ENCODE measurements at places on chromosomes 6 and 20.

- DNase-seq = no peak
Observed at GRCh38 chr6:169921853-169922824, 170.7 kb downstream of the ERMARD start.

- no peak for DNase-seq
Observed at GRCh38 chr6:168641446-168641845, 200.5 kb downstream of the SMOC2 start.

GRCh38 chr6:128112494-128112893 lies 211.6 kb upstream of the THEMIS start:
- DNase-seq = no peak

DNA sequence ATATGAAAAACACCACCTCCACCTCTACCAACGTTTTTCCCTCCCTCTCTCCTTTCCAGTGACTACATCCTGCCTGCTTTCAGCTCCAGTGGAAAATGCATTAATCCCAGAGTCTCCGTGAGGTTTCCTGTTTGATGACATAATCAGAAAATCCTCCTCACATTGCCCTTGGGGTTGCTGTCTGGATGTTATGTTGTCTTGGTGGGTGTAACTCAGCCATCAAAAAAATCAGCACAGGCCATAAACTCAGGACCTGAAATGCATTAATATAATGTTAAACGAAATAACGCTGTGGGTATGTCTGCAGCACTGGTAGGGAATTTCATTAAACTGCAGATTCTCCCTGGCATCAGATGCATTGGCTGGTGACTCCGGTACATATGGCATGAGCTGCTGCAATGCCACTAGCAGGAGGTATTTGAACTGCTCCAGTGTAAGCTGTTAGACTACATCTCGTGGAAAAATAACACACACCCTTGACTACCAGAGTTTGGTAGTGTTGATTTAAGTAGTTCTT lies 297.8 kb downstream of the PRL start:
- DNase-seq = peak; percentile 60

GRCh38 chr6:83462524-83462923 lies 31.7 kb upstream of the ME1 start:
- no peak for DNase-seq

- DNase-seq = no peak
Observed at GRCh38 chr6:35140639-35141006, 516 bp downstream of the TCP11 start.

DNA sequence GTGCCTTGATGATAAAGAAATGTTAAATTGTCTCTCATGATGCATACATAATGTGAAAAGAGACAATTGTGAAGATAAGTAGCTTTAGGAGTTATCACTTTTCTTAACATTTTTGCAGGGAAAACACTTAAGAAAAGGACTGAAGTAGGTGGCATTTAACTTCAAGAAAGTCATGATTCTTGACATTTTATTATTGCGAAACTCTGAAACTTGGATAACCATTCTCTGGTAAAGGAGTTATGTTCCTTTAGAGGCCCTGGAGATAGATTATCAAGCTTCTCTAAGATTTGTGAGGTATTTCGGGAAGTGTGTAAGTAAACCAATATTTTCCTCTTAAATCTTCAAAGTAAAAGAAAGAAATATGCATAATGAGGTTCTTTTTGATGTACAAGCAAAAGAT lies 38.5 kb downstream of the HTR1B start:
- peak; percentile 23 for DNase-seq

- DNase-seq = no peak
Observed at GRCh38 chr6:7902221-7902620, 8.4 kb downstream of the TXNDC5 start.

DNA sequence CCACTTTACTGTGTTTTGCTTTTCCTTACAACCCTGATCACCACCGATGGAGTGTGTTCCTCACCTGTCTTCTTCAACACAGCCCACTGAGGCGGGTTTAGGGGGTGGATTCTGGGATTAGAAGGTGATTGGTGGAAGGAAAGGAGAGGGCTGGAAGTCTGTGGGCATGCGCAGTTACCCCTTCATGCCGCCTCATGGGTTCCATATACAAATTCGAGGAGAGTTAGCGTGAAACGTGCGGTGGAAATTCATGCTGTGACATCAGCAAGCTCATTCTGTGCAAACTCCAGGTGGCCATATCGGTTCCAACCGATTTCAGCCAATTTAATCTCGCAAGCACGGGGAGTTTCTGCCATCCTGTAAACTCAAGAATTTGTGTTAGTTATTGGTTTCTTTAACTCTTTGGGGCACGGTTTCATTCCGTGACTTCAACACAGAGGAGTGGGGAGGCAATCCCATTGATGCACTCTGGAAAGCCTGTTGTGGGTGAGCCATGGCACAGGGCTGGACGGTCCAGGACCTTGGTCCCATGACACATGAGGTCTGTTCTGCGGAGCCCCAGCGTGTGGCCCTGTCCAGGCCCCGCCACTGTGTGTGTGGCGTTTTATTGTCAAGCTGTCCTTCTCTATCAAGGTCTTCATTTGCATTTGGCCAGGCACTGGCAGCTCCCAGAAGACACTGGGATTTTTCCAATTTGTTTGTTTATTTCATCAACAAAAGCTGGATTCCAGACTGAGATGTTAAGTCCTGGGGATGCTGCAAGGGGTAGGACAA lies 482.8 kb upstream of the SULF2 start:
- DNase-seq = no peak

DNA sequence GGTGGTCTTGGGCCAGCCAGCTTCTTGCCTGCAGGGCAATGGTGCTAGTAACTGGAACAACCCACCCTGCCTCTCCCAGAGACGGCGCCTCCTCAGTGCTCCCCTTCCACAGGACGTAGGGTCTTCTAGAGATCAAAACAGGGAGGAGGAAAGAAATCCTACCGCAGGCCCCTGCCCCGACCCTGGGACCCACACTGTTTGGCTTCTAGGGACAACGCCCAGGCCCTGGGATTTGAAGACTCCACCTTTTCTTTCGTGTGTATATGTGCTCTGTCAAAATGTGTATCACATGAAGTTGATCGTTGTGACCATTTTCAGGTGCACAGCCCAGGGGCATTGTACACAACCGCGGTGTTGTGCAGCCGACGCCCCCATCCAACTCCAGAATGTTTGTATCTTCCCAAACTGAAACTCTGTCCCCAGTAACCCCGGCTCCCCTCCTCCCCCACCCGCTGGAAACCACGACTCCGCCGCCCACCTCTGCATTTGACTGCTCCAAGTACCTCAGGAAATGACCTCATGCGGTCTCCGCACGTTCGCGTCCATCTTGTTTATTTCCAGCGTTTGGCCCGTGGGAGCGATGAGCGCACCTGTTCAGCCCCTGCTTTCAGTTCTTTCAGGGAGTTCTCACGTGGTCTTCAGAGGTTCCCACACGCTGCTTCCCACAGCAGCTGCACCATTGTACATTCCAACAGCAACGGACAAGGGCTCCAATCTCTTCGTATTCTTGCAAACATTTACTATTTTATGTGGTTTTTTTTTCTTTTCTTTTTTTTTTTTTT lies 3.4 kb upstream of the BHLHE23 start:
- DNase-seq = peak; percentile 11

DNA sequence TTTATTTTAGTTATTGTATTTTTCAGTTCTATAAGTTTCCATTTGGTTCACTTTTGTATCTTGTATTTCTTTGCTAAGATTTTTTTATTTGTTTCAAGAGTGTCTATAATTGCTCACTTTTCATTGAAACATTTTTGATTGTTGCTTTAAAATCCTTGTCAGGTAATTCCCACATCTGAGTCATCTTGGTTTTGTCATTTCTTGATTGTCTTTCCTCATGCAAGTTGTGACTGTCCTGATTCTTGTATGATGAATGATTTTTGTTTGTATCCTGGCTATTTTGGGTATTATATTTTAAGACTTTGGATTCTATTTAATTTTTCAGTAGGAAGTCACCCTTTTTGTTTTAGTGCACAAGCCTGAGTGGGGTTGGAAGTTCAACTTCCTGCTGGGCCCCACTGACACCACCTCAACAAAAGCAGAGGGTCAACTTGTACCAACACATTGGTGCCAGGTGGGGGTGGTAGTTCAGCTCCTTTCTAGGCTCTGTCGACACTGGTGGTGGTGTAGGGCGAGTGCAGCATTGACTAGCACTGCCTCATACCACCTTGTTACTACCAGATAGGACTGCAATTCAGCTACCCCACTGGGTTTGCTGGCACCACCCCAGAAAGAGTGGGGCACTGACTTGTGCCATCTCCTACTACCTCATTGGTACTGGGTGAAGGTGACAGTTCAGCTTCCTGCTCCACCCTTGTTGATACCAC lies 8.8 kb downstream of the RSPH3 start:
- no peak for DNase-seq

- DNase-seq = peak; percentile 76
Observed at GRCh38 chr6:42279966-42280629, 62.4 kb upstream of the MRPS10 start.

DNA sequence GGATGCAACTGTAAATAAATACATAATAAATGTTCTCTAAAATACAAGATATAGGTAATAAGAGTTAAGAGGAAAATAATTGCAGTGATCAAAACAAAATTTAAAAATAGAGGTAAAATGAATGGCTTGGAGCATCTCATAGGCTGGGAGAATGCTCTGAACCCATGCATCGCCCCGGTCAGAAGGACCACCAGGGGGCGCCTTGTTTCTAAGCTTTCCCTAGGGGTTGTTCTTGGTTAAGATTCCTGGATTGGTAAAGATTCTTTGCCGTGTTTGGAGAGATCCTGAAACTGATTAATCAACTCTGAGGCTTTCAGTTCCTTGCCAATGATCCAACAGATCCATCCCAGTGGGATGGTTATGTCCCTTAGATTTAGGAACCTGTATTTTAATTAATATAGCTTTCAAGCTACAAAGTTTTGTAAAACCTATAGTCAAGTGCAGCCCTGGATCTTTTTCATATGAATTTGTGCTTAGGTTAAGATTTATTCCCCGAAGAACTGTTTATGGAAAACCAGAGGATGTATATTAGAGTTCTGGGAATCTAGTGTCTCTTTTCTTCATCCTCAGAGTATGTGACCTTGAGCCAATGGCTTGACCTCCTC lies 45.3 kb upstream of the PRELID3B start:
- peak; percentile 67 for DNase-seq

GRCh38 chr20:9019833-9020232 lies 49.1 kb upstream of the PLCB4 start:
- DNase-seq = no peak

- DNase-seq = no peak
Observed at GRCh38 chr6:48917233-48917632, 545.8 kb downstream of the MMUT start.

GRCh38 chr6:29647927-29648642 lies 8.8 kb upstream of the MOG start:
- peak; percentile 67 for DNase-seq

Measured in fibroblast of pulmonary artery (primary cell).